ENCODE measurements at places on chromosomes 16 and 17.

DNA sequence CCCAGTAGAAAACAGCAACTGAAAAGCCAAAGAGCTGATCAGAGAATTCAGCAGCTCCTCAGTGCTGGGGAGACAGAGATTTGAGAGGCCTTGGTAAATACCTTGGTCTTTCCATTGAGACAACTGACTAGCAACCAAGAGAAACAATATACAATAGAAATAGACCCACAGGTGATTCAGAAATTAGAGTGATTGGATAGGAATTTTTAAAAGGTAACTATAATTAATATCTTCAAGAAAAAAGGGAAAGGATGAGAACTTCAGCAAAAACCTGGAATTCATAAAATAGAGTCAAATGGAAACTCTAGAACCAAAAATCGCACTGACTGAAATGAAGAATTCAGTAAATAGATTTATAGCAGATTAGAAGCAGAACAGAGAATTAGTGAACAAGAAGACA lies 32.5 kb upstream of the ITGAX start:
- DNase-seq, result no peak

DNA sequence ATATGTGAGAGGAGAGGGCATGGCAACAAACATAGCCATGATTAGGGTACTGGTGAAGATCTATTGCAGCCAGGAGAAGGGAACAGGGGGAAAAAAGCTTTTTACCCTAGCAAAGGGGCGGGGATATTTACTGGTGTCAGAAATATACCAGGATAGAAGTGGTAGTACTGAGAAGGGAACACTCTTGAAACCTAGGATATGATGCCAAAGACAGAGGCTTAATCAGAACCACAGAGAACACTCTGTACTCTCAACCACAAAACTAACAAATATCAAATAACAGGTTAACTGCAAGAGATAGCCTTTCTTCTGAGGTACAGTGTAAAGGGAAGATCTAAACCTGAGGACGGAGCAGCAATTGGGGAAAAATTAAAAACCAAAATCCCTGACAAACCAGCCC lies 112.2 kb downstream of the KIF2B start:
- no peak for DNase-seq

DNA sequence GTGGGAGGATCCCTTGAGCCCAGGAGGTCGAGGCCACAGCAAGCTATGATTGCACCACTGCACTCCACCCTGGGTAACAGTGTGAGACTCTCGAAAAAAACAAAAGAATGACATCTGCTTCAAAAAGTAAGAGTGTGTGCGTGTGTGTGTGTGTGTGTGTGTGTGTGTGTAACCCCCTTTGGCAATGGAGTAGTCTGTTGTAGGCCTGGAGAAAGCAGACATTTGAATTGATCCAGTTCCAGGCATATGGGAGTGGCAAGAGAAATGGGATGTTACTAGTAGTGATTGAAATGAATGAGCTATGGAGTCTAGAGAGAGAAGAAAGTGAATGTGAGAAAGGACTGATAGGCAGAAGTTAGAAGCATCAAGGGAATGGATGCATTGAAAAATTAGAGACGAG lies 9.9 kb downstream of the CASC3 start:
- DNase-seq, result no peak

- no peak for DNase-seq
These were observed 165.1 kb downstream of the PHKB start for GRCh38 chr16:47626246-47626645.

DNA sequence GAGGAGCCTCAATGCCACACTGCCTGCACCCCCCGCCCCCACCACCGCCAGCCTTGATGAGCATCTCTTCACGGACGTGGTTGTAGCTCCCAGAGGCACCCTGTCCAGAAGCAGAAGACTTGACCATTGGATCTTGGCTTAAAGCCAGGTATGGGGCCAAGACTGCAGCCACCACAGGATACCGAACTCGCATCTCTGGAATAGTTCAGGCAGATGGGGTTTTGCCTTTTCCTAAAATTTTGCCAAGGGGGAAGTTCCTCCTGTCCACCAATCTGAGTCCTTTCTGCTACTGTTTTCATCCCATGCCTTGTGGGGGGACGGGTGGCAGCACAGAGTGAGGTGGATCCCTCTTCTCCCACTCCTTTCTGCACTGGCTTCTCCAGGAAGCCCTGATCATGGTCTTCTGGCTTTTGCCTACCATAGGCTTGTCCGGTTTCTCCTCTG lies 939 bp downstream of the CORO6 start:
- DNase-seq, result no peak

GRCh38 chr17:27993723-27994310 lies 48.7 kb upstream of the NLK start:
- DNase-seq, result no peak

- DNase-seq, result no peak
These were observed 32.2 kb downstream of the TEKT3 start for GRCh38 chr17:15309236-15309635.

DNA sequence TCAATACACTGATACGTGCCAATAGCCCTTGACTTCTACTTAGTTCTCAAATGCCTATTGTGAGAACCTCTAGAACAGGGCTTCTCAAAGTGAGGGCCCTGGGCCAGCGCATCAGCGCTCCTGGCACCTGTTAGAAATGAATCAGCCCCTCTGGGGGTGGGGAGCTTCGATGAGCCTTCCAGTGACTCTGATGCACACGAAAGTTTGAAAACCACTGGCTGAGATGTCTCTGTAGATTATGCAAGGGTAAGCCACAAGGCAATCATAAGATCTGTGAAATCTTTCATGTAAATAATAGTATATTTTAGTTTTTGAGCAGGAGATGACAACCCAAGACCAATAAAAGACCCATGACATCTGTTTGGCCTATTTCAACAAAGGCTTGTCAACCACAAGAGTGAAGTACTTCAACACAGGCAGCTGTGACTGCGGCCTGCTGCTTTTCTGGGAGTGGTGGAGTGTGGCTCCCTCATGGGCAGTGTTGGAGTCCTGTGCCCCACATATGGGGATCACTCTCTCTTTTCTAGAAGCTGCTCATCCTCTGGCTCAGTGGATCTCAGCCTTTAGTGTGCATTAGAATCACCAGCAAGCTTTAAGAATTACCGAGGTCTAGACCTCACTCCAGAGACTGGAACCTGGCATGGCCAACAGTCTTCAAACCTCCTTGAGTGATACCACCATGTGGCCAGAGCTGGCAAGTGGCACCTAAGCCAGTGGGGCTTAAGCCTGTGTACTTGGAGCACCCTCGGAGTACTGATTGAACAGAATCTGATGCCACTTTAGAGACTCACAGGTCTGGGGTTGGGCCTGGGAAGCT lies 5.8 kb downstream of the MTHFSD start:
- DNase-seq, result no peak

DNA sequence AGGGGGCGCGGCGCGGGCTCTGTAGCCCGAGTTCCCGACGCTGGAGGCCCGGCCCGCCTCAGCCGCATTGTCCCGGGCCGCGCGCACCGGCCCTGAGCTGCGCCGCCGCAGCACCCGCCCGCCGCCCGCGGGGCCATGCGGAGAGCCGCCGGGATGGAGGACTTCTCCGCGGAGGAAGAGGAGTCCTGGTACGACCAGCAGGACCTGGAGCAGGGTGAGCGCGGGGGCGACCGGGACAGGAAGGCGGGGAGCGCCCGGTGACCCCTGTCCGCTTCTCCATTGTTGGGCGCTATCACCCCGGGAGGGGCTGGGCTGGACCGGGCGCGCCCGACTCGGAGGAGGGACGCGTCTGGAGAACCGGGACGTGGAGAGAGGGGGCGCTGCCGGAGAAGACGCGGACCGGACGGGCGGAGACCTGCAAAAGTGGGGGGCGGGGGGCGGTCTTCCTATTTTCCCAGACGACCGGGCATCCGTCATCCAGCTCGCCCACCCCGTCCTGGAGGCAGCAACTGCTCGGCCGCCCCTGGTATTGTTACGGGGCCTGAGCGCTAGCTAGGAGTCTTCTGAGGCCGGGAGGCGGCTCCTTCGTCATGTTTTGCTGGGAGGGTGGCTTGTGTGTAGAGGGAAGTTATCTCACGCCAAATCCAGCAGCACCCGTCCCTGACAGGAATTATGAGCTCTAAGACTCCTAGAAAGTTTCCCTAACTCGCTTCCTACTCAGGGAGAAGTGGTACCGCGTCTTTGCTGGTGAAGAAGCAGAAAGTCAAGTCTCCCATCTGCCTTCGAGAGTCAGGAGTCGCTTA lies 678 bp downstream of the CDR2L start:
- no peak for DNase-seq

- DNase-seq, result no peak
These were observed 104.7 kb downstream of the LITAF start for GRCh38 chr16:11481987-11482386.
